ENCODE measurements at places on chromosomes 5 and 9.

- DNase-seq: no peak
Observed at GRCh38 chr9:133163504-133164172, at the start of gene GBGT1. Gene GBGT1 (minus strand): TSS chr9:133163914. CDS start chr9:133162412, 1,502 bp downstream.

GRCh38 chr9:98006127-98006796 is 23.1 kb downstream of the ANP32B start:
- no peak for DNase-seq

DNA sequence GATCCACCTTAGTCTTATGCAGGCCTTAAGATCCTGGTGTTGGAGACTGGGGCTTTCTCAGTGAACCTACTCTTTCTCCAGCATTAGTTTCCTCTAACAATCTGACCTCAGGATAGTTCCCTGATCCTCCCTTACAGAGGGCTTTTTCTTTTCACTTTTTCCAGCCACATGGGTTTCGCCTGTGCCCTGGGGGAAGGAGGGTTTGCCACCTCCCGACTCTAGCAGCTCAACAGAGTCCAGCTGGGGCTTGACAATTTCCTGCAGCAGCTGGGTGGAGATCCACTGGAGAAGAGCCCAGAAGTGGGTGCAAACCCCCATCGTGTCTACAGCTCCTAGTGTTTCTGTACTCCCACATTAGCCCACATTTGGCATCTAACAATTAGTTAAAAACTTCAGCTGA is 7.6 kb upstream of the TMEM252 start:
- no peak for DNase-seq

DNA sequence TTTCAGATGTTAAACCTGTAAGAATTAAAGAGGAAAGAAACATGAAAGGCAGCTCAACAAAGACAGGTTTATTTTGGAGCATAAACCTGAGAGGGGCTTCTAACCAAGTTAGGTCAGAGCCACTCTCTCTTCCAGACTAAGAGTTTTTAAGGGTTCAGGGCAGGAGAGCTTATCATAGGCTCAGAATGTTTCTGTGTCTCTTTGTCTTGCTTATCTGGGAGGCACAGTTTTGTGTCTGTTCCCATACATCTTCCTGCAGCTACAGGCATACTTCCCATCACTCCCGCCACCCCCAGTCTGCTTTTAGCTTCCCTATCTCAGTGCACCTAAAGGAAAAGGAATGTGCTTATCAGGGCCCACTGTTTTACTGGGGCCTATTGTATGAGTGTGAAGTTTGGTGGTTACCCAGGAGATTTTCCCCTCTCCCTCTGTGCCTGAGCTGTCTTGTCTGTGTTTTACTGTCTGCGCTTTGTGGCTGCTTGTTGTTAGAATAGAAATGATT is 21.9 kb downstream of the CD14 start:
- no peak for DNase-seq

- DNase-seq: no peak
Observed at GRCh38 chr5:113179156-113179555, 202.6 kb downstream of the DCP2 start.

Measured in epithelial cell of prostate (primary cell).